ENCODE measurements at places on chromosomes 11 and 22.

GRCh38 chr11:101199416-101199815, 69.8 kb upstream of the PGR start:
- no peak for DNase-seq

GRCh38 chr22:36936362-36937116, 23.1 kb downstream of the CSF2RB start:
- peak; percentile 89 for DNase-seq

DNA sequence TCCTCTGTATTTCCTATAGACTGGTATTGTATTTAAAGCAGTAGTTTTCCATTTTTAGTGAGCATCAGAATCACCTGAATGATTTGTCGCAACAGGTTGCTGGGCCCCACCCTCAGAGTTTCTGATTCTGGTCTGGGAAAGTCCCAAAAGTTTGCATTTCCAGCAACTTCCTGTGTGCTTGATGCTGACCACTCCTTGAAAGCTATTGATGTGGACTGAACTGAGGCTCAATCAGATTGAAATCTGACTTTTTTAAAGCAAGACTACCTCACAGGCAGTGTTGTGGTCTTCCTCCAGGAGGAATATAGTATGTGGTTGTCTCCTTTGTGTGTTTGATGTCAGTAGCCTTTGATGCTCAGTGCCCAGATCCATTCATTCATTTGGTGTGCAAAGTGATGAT, 17.2 kb upstream of the MPZL2 start:
- no peak for DNase-seq

- no peak for DNase-seq
Measured at GRCh38 chr22:29004647-29005371, 56.8 kb downstream of the C22orf31 start.

DNA sequence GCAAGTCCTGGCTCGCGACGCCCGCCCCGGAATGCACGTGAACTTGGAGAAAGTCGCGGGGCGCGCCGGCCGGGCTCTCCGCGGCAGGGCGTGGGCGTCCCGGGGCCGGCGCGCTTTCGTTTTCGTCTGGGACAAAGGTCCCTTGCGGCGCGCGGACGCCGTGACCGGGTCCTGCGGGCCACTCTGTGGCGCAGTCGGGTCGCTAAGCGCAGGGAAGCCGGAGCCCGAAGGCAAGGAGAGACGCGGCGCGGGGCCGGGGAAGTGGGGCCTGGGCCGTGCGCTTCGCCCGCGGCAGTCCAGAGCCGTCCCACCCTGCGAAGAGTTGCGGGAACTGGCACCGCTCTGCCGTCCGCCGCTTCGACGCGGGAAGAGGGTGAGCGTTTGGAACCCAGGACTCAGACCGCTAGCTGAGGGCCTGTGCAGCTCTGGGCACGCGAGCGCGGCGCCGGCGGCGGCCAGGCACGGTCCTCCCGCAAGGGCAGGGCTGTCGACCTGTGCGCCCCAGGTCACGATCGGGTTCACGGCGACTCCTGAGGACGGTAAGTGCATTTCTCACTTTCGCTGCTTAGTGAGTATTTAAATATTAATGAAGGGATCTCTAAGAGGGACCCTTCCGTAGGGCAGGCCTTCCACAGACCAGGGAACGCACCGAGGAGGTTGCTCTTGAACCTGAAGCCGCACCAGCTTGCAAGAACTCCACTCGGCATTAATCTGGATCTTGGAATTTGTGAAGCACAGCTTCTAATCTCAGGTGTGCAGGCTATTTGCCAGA, 78.0 kb upstream of the PPARA start:
- peak; percentile 86 for DNase-seq
